ENCODE measurements at places on chromosomes 12 and 14.

DNA sequence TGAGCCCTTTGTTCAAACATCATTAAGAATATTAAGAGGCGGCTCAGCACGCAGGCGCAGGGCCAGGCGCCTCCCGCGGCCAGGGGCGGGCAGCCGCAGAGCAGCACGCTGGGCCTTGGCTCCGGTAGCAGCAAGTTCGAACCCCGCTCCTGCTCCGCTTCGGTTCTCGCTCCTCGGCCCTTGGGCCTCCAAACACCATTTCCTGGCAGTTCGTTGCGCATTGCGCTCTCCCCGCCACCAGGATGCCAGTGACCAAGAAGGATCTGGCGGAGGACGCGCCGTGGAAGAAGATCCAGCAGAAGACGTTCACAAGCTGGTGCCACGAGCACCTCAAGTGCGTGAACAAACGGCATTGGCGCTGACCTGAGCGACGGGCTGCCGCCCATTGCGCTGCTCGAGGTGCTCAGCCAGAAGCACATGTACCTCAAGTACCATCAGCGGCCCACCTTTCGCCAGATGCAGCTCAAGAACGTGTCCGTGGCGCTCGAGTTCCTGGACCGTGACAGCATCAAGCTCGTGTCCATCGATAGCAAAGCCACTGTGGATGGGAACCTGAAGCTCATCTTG is 6.9 kb upstream of the ACVRL1 start:
- no peak for DNase-seq

DNA sequence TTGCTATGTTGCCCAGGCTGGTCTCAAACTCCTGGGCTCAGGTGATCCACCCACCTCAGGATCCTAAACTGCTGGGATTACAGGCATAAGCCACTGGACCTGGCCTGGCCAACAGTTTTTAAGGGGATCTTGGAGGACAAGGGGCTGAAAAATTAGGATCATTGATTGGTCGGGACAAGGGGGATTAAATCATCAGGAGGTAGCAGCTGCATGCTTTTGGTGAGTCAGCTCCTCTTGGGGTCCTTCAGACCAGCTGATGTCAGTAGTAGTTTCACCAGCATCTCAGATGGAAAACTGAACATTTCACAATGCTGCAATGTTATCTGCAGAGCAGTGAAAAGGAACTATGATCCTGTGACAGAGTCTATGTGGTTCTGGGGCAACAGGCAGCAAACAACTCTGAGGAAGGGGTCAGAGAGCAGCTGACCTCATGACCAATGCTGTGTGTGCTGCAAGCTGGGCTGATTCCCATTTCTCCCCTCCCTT is 6.3 kb downstream of the LRRC74A start:
- DNase-seq = no peak

GRCh38 chr12:131242741-131243496 is 289.2 kb downstream of the ADGRD1 start:
- no peak for DNase-seq

DNA sequence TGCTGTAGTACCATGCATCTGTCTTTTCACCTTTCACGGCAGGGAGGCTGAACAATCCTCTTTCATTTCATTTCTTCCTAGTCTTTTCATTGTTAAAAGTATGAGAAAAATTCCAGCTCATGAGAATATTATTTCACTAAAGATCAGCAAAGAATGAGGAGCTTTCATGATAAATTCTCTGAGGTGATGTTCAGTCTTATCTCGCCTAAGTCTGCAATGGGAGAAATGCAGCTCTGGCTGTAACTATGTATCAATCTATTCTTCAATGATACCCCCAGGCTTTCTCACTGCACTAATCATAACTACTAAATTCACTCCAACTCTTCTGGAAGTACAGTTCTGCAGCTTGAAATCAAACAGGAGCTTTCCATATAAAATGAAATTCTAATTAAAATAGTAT is 15.7 kb downstream of the FOXG1 start:
- no peak for DNase-seq

GRCh38 chr14:87863047-87863446 is 129.9 kb downstream of the GALC start:
- DNase-seq = no peak

DNA sequence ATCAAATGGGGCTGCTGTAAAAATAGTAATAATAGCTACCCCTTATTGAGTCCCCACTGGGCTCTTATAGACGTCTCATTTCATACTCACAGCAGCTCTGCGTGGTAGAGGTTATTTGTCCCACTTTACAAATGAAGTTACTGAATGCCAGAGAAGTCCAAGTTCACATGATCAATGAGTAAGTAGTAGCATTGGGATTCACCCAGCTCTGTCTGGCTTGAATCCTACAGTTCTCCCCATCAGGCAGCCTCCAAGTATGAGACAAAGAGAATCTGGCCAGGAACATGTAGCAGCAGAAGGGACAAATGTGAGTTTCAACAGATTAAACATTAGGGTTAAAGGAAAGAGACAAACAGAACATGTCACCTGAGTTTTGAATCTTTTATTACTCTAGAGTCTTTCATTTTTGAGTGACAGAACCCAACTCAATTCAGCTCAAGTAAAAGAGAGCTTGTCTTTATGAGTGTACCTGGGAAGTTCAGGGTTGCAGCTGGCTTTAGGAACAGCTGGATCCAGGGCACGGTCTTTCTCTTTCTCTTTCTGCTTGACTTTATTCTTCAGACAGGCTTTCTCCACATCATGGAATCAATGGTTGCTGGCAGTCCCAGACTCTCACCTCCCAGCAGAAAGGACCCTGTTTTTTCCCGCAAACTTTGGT is 64.1 kb upstream of the JDP2 start:
- no peak for DNase-seq

- DNase-seq = no peak
Measured at GRCh38 chr12:60279221-60279620, 683.4 kb downstream of the SLC16A7 start.

GRCh38 chr12:53340398-53340797 is 4.2 kb upstream of the SP7 start:
- DNase-seq = no peak

DNA sequence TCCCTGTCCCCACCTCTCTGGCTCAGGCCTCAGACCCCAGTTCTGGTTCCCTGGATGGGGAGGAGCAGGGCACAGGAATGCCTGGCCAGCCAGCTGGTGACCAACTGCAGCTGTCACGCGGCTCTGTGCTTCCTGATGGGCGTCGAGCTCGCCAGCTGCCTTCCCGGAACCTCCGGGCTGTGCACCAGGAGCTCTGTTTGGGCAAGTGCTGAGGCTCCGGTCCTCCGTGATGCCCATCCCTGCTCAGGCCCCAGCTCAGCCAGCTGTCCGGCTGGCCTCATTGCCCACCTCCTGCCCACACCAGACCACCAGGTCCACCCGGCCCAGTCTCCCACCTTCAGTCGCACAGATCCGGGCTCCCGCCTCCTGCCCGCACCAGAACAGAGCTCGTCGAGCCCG is 4.8 kb downstream of the IFFO1 start:
- DNase-seq = no peak

- no peak for DNase-seq
Measured at GRCh38 chr12:120703311-120703942, 6.8 kb upstream of the UNC119B start.

- DNase-seq = no peak
Measured at GRCh38 chr12:15474766-15475165, 152.5 kb downstream of the PTPRO start.

DNA sequence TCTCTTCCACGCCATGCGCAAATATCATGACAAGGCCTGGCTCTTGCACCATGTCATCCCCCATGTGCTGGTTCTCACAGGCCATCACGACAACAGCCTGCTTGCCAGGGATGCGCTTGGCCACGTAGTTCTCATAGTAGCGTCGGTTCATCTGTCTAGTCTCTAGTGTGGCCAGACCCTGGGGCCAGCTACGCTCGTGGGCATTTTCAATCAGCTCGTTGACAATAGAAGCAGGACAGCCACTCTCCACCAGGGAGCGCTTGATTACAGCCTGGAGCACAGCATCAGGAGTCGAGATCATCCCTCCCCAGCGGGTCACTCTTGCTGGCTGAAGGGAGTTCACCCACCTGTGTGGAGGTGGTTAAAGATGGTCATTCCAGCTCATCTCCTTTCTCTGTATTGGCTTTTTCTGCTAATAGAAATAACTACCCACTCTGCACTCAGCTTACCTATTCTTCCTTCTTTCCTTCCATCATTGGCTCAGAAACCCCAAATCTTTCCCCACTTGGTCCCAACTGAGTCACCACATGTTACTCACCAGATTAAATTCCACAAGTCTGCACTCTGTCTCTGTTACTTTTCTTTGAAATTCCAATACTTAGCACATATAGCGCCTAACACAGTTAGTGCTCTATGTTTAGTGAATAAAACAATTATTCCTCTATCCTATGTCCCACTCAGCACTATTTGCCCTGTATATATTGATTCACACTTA is 15.1 kb downstream of the RNF41 start:
- DNase-seq = peak; percentile 72

- DNase-seq = no peak
Measured at GRCh38 chr12:118590406-118591150, 214.2 kb downstream of the SUDS3 start.

DNA sequence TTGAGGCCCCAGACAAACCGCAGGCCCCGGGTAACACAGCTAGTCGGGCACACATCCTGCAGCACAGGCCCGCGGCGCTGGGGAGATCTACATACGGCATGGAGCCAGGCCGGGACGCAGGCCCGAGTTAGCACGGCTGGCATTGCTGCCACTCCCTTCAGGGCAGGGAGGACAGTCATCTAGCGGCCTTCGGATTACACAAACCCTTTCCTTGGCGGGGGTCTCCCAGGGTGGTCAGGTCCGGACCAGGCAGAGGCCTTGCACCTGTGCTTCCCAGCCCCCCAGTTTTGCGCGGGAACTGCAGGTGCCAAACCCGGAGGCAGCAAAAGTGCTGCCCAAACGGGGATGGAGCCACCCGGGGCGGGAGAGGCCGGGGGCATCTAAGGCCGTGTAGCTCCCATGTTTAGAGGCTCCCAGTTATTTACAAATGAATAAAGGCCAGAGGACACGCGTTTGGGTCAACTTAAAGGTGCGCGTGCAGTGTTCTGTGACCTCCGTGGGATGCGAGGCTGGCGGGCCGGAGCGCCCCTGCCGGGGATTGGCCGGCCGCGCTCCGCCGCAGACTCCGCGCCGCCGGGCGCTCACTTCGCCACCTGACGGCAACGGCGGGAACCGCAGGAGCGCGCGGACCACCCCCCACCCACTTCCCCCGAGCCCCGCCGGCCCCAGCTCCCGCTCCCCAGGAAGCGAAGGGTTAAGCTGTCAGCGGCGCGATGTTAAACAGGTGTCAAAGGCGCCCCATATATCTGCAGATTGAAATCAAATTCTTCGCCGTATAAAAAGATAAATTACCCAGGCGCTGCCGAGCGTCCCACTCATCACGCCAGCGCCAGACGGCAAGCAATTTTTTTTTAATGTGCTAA is 18.1 kb downstream of the VSX2 start:
- DNase-seq = peak; percentile 85

Measured in T47D (cell line).